Activated T-cell treated with anti-CD3 and anti-CD28 coated beads, Interleukin-2, amount 50 U/mL, for 24 hours (primary cell): ENCODE measurements at places on chromosomes 1 and 21.

GRCh38 chr1:101905283-101905835 is 91.4 kb downstream of the OLFM3 start:
- no peak for DNase-seq

DNA sequence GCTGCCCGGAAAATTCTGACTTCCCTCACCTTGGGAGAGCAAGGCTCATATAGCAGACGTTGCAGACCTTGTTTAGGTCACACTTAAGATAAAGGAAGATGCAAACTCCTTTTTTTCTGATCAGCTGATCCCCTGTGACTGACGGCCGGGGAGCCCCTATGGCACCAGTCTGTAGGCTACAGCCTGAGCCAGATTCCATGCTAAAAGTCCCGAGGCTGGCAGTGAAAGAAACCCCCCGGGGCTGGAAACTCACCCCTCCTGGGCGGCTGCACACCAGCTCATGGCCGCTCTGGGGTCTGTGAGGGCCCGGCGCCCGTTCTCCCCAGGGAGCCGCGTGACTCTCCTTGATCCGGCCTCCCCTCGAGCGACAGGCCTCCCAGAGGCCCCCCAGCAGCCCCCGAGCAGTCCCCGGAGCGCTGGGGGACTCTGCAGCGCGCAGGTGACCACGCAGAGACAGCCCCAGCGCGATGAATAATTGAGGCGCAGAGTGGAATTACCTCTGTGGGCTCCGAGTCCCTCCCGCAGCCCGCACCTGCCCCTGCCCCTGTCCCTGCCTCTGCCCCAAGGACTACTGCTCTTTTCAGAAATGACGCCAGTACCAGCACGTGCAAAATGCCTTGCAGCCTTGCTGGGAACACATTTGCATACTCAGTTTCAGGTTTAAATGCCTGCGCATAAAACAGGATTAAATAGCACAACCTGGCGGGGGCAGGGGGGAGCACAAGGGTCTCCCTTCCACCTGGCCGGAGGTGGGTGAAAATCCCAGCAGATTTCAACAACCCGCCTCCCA is 62.6 kb upstream of the CLDN14 start:
- DNase-seq = no peak

- DNase-seq = no peak
Measured at GRCh38 chr1:79848316-79848715, 841.8 kb upstream of the ADGRL4 start.

- no peak for DNase-seq
Measured at GRCh38 chr1:45995298-45995697, 137.1 kb downstream of the PIK3R3 start.

DNA sequence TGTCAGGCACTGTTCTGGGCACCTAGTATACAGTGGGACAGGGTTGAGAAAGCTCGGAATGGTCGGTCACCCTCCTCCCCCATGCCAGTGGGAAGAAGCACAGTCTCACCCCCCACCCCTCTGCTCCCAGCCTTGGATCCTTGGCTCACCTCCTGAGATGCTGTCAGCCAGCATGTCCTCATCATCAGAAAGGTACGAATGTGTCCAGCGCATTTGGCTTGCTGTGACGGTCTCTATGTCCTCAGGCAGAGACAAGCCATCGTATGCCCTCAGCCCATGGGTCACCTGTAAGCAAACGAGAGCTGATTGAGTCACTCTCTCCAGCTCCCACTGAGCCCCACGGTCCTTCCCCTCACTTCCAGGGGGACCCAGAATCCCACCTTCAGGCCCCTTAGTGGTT is 41.1 kb downstream of the HSPG2 start:
- DNase-seq = no peak

DNA sequence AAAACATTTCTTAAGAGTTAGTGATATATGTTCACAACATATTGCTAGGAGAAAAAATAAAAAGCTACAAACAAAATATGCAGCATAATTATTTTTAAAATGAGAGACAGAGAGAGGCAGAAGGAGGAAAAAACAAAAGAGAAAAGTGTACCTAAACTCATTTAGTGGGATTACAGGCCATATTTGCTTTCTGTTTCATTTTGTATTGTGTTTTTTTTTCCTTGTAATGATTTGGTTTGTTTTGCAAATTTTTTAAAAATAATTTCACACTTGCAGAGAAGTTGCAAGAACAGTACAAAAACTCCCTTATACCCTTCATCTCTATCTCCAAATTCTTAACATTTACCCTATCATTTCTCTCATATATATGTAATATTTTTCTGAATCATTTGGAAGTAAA is 65.0 kb downstream of the LBR start:
- DNase-seq = no peak

DNA sequence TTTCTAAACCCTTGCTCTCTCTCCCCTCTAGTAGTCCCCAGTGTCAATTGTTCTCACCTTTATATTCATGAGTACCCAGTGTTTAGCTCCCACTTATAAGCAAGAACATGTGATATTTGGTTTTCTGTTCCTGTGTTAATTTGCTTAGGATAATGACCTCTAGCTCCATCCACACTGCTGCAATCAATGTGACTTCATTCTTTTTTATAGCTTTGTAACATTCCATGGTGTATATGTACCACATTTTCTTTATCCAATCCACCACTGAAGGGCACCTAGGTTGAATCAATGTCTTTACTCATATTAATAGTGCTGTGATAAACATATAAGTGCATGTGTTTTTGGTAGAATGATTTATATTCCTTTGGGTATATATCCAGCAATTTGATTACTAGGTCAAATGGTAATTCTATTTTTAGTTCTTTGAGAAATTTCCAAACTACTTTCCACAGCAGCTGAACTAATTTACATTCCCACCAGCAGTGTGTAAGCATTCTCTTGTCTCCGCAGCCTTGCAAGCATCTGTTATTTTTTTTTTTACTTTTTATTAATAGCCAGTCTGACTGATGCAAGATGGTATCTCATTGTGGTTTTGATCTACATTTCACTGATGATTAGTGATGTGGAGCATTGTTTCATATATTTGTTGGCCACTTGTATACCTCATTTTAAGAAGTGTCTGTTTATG is 277.8 kb downstream of the LTN1 start:
- DNase-seq = no peak

DNA sequence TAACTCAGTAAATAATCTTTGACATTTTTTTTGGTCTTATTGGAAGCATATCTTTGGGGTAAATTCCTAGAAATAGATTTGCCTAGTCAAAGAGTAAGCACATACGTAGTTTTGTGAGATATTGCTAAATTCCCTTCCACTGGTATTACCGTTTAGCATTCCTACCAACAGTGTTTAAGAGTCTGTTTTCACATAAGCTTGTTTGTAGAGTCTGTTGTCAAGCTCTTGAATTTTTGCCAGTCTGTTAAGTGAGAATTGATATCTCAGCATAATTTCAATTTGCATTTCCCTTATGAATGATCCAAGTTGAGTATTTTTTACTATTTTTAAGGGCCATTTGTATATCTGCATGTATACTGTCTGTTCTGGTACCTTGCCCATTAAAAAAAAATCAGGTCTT is 37.0 kb upstream of the MPC2 start:
- DNase-seq = no peak

DNA sequence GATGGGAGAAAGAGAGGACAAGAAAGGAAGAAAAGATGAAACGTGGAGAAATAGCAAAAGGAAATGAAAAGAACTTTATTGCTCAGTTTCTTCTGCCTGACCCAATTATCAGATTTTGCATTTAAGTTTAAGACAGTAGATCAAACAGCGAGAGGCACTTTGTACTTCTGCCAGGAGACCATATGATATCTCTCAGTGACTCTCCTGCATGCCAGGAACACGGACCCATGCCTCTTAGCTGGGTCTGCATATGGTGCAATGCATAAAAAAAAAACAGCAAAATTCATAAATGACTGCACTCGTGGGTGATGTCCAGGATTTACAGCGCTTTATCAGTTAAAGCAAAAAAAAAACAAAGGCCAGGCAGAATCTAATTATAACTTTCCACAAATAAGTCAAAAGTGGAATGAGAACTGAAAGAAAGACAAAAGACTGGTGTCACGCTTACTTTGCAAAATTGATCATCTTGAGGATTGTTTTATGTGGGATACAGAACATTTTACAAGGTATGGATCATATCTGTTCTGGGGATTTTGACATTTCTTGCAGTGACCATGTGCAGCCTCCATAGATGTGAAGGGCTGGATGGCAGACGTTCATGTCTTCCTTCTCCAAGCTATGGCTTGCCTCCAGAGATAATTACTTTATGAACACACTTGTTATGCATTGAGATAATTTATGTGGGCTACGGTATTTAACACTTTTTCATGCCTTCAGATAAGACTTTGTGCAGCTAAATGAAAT is 79.5 kb downstream of the RUNX1 start:
- no peak for DNase-seq

- peak; percentile 53 for DNase-seq
Measured at GRCh38 chr1:26583646-26584485, 54.3 kb downstream of the RPS6KA1 start.

DNA sequence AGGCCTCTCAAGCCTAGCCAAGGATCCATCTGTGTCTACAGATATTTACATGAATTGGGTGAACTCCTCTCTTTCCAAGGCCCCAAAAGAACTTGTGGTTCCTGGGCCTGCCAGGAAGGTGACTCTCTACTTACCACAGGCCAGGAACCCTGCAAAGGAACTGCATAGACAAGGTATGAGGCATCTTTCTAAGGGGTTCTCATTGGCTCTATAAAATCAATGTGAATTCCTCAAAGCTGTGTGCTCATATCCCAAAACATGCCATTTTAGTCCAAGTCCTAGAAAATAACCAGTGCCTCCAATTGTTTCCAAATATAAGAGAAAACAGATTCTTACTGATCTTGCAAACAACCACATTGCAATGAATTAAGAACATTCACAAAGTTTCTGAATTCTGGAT is 39.9 kb upstream of the RGL1 start:
- DNase-seq = no peak

DNA sequence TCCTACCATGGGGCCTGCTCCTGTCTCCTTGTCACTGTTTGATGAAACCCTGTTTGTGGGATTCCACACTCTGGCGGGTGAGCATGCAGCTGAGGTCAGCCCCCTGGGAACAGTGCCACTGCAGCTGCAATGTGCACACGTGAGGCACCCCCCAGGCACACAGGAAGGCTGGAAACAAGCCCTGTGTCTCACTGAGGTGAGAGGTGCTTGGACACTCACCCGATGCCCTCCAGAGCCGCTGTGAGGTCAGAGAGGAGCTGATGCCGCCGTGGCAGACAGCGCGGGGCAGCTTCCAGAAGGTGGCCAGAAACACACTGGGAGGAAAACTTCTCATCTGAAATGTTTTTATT is 49.7 kb downstream of the SLX9 start:
- DNase-seq = no peak

DNA sequence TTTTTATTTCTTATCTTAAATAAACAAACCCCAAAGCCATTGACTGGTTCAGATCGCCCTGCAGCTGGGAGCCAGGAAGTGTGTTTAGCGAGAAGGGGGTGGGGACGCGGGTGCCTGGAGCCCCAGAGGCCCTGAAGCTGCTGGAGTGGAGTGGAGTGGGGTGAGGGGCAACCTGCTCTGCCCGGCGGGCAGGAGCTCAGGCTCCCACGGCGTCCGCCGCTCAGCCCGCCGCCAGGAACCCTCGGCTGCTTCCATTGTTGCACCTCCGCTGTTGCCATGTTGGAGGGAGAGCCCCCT is 673 bp downstream of the PIK3C2B start:
- no peak for DNase-seq

DNA sequence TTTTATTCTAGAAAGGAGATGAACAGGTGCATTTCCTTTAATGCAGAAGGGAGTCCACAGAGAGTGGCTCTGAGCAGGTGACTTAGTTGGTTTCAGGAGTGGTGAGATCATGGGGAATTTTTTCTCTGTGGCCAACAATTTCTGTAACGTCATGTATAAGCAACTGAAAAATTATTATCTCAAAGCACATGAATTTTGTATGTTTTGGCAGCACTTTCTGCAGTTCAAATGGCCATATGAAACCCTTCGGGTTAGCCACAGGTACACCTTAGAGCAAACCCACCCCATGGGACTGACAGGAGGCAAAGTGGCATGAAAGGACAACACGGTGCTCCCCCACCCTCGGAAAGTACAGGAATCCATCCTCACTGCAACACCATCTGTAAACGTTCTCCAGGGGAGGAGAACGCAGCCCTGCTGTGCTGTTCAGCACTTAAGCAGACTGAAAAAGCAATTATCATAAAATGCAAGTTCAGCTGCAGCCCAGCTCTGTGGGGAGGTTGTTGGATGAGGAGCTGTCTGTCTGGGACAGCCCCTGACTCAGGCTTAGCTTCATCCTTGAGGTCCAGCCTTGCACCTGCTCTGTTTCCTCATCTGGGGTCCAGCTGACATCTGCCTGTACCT is 55.8 kb upstream of the CLDN14 start:
- DNase-seq = no peak

- DNase-seq = no peak
Measured at GRCh38 chr1:36839485-36839884, 194.8 kb downstream of the GRIK3 start.

DNA sequence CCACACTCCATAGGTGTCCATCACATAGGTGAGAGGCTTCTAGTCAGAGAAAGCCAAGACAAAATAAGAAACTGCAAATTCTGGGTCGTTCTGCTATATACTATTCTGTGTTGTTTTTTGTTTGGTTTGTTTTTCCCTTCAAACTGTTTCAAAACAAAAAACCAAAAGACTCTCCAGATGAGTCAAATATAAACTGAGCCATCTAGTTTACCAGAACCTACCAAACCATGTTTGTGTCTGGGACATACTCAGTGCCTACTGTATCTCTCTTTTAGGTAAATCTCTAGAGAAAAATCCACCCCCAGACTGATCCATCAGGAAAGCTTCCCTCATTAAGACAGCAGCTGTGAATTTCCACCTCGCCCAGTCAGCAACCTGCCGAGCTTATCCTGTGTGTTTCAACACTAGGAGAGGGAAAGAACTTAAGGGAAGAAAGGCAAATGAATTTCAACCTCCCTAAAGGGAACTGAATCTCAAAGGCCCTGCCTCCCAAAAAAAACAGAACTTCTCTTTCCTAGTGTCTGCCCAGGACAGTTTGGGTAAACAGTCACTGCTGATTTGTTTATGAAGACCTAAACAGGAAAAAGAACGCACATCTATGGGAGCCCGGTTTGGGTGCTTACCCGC is 17.2 kb downstream of the PPT1 start:
- DNase-seq = no peak

GRCh38 chr1:44621841-44622286 is 52.4 kb downstream of the TMEM53 start:
- no peak for DNase-seq

DNA sequence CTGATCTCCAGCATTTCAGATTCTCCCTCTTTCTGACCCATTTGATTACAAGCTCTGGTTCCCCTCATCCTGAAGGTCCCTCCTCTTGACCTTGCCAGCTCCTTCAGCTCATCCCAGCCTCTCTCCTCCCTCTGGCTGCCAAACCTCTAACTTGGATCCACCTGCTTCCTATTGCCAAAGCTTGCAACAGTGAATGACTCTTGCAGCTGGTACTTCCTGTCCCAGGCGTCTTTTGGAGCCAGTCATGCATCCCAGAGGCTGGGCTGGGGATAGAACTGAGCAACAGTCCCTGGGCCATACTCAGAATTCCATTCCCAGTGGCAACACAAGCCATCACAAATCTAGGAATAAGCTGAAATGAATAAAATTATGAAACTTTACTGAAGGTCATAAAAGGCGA is 27.7 kb upstream of the SPOCD1 start:
- DNase-seq = no peak

- no peak for DNase-seq
Measured at GRCh38 chr1:90761781-90762589, 44.9 kb upstream of the BARHL2 start.

- DNase-seq = no peak
Measured at GRCh38 chr1:187262731-187263130, 434.0 kb downstream of the PLA2G4A start.

GRCh38 chr1:210663730-210664573 is 335.2 kb downstream of the HHAT start:
- DNase-seq = no peak
